ENCODE measurements at places on chromosomes 7 and 10.

- DNase-seq = no peak
Observed at GRCh38 chr7:71987200-71987767, 424.9 kb downstream of the CALN1 start.

DNA sequence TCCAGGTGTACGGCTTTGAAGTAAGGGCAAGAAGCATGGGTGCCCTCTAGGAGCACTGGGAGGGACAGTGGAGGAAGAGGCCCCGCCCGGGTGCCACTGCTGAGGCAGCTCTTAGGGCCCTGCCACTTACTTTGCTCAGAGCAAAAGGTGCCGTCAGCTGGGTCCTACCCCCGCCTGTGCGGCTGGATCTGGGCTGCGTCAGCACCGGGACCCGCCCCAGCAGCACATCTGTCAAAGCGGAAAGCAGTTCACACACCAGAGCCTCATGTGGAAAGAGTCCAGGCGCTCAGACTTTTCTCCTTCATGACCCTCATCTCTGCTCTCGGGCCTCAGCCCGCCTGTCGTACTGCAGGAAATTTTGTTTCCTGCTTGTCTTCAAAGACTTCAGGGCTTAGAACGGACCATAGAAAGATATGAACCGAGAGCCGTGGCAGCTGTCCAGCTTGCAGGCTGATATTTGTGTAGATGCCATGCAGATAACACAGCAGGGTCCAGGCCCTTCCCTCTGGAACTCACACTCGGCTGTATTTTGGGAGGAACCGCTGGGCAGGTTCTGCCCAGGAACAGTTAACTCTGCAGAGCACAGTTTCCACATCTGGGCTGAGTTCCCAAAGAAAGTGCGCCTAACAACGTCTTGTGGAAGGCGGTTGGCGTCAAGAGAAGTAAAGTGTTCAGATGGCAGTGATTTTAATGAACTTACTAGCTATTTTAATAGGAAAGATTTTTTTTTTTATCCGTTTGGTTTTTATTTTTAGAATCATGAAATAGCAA is 44.3 kb upstream of the PRKAR1B start:
- DNase-seq = no peak

- DNase-seq = no peak
Observed at GRCh38 chr10:60167050-60167449, 222.6 kb downstream of the ANK3 start.

DNA sequence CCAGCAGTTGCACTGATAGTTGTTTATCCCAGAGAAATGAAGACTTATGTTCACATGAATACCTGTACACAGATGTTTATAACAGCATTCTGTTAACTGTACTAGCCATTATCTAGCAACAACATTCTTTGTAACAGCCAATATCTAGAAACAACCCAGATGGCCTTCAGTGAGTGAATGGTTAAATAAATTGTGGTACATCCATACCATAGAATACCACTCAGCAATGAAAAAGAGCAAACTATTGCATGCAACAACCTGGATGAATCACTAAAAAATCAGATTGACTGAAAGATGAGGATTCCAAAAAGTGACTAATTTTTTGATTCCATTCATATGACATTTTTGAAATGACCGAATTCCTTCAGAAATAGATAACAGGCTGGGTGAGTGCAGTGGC is 360.3 kb downstream of the MALRD1 start:
- DNase-seq = no peak

GRCh38 chr10:35821339-35821911 is 179.3 kb upstream of the FZD8 start:
- DNase-seq = peak; percentile 17

DNA sequence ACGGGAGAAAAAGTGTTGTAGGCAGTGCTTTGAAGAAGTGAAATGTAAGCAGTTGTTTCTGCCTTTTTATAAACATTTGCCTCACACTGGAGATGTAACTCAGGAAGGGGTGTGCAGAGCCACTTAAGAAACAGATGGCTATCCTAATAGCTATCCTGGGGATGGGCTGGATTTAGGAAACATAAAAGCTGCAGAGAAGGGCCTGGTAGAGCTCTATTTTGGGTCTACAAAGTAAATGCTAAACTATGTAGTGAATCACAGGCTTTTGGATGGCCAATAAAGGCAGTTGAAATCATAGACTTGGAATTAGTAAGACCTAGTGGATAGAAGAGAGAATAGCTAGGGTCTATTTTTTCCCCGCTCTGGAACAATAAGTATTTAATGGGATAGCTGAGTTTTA is 79.9 kb upstream of the AGR3 start:
- peak; percentile 34 for DNase-seq

DNA sequence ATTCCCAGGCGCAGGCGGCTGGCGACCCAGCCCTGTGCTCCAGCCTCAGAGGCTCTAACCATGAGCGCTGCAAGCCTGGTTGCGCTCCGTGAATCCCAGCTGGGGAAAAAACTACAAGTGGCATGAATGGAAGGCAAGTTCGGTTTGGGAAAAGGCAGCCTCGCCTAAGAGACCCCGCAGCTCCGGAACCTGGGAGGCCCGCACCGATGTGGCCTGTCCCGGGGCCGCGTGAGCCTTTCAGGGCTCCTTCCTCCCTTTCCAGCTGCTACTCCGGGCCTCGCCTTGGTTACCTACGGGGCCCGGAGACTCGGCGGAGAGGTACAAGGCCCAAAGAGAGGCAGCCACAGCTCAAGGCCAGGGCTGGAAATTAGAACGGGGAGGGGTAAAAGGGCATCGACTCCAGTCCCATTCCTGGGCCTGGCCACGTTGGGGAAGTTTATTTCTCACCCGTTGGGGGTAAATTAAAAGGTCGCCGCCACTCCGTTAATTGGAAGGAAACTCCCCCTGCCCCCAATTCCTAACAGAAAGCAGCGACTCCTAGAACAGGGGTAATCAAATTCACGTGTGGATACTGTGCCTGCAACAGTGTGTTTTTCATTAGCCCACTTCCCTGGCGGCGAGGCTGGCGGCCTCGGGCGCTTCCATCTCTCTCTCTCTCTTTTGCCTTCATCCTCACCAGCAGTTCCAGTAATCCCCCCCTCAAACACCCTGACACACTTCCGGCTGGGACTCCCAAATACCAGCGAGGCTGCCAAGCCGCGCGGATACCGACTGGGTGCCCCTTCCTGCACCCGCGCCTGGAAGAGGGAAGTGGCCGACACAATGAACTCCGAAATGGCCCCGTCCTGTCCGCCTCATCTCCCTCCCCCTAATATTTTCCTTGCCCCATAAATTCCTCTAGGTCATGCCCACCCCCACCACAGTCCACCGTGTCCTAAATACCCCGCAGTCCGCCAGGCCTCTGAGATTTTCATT is 1.5 kb upstream of the HOXA9 start:
- DNase-seq = no peak

DNA sequence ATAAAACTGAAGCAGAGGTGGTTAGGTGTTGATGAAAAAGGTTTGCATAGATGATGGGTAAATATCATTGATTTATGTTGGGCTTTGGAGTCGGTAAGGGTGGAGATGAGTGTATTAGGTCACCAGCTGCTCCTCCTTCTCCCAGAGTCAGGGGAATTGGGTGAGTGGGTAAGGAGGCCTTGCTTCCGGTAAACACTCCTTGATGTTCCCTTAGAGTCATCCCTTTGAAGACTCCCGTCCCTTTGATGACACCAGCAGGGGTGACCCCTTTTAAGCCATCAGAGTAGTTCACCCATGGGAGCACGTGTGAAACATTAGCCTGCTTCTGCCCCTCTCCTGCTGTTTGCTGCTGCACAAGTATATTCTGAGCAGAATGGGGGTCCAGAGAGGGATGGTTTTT is 92.2 kb upstream of the DKK1 start:
- DNase-seq = no peak

- DNase-seq = no peak
Observed at GRCh38 chr7:113204415-113204814, 86.1 kb upstream of the SMIM30 start.

- no peak for DNase-seq
Observed at GRCh38 chr10:106941297-106942034, 223.0 kb downstream of the SORCS1 start.

DNA sequence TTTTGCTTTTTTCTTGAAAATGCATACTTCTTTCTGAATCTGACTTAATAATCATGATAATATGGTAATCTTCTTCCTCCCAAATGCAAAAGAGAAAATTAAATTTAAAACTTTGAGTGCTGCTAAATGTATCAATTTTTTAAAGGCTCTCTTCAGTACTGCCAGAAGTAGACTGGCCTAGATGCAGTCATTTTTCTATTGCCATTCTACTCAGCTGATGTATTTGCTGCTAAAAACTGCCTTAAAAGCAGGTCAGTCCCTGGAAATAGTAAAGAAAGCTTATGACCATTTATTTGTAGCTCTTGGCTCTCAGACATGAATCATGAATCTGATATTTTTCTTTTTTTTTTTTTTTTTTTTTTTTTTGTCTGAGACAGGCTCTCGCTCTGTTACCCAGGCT is 28.5 kb downstream of the NAPEPLD start:
- DNase-seq = no peak

DNA sequence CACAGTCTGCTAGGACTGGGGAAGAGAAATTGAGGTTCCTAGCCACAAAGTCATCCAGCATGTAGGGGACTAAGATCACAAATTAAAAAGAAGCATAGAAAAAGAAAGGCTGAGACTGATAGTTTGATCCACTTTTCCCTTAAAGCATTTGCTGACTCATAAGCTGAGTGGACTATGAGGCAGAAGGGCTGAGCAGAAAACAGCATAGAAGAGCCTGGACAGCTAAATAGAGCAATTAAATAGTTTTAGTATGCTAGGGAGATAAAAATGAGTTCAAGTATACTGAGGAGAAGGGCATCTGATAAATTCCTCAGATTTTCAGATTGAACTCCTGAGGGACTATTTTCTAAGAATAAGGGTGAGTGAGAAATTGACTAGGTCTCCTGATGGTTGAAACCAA is 155.9 kb upstream of the EGR2 start:
- peak; percentile 29 for DNase-seq

- DNase-seq = peak; percentile 41
Observed at GRCh38 chr10:112775381-112775780, 174.7 kb upstream of the TCF7L2 start.

DNA sequence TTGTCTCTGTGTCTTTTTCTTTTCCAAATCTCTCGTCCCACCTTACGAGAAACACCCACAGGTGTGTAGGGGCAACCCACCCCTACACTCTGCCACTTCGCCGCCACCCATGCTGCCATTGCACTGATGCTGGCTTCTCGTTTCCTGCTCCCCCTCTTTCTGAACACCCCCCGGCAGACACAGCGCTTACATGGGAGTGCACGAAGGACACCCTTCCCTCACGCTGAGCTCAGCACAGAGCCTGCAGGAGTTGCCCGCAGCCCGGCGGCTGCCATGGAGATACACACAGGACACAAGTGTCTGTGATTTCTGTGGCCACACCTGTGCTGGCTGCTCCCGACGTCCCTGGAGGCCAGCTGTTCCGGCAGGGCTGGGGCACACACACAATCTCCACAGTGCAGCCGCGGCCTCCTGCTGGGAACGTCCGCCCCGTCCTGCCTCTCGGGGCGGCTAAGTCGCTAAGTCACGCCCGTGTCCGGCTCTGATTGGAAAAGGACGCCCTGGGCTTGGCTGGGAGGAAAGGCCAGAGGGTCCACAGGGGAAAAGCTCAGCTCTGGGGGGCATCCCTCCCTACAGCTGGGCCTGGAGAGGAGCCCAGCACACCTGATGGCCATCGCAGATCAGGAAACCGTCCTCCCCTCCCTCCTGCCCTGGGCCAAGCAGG is 349.8 kb downstream of the PTPRN2 start:
- DNase-seq = no peak

DNA sequence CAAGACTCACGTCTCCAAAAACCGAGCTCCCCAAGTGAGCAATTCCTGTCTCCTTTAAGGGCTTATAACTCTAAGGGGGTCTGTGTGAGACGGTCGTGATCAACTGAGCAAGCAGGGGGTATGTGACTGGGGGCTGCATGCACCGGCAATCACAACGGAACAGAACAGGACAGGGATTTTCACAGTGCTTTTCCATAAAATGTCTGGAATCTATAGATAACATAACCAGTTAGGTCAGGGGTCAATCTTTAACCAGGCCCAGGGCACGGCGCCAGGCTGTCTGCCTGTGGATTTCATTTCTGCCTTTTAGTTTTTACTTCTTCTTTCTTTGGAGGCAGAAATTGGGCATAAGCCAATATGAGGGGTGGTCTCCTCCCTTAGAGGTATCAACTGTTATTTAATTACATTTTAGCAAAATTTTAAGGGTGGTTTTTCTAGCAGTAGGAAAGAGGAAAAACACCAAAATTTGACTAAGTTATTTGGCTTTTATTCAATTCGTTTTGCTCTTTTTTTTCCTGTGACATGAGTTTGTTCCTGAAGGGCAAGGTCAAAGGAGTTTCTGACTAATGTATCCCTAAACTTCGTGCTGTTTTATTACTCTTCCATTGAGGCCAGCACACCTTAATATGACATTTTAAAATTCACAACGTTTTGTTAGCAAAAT is 121.4 kb upstream of the SEC61G start:
- DNase-seq = no peak

DNA sequence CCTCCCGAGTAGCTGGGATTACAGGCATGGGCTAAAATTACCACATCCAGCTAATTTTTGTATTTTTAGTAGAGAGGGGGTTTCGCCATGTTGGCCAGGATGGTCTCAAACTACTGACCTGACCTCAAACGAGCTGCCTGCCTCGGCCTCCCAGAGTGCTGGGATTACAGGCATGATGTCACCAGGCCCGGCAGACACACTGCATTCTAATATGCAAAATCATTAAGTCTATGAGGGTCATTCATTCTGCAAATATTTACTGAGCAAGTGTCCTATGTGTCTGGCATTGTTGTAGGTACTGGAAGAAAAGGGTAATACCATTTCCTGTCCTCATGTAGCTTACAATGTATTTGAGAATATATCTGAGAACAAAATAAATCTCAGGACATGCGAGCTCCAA is 2.7 kb downstream of the PUS7 start:
- DNase-seq = peak; percentile 19

DNA sequence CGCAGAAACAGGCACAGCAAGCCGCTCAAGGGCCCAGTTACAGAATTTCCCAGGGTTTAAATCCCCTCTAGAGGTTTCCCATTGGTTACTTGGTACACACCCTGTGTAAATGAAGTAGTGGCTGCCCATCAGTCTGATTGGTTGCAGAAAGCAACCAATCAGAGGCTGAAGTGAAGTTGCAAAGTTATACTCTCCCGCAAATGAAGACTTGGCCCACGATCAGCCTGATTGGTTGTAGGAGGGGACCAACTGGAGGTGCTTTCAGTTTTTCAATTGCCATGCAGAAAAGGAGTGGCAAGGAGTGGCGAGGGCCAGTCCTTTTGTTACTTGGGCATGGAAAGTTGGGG is 909.2 kb upstream of the AUTS2 start:
- peak; percentile 18 for DNase-seq

DNA sequence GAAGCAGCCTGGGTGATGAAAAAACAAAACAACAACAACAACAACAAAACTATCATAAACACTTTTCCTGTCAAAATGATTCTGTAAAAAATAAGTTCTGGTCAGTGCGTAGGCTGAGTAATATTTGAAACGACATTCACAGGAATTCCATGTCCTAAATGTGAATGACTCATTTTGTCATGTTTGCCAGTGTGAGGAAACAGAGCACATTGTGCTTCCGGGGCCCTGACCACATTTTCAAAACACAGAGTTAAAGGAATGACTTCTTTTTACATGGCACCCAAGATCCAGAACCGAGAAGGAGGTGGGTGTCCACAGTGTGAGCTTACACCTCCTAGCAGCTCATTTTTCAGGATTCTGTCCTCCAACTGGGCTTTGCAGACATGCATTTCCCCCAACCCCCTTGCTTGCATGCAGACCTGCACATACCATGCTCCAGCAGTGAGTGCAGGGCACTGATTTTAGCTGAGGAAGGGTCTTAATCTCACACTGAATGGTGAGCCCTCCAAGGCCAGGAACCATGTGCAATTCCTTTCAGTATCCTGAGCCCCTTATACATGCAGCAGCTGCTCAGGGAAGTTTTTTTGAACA is 3.0 kb downstream of the CLRN3 start:
- DNase-seq = peak; percentile 4

All from fibroblast of skin of scalp (primary cell).